ENCODE measurements at places on chromosomes 16 and 17.

GRCh38 chr16:68526143-68526781 is 12.8 kb upstream of the ZFP90 start:
- DNase-seq: no peak

- no peak for DNase-seq
These were observed 301.9 kb upstream of the KCNJ16 start for GRCh38 chr17:69773081-69773480.

DNA sequence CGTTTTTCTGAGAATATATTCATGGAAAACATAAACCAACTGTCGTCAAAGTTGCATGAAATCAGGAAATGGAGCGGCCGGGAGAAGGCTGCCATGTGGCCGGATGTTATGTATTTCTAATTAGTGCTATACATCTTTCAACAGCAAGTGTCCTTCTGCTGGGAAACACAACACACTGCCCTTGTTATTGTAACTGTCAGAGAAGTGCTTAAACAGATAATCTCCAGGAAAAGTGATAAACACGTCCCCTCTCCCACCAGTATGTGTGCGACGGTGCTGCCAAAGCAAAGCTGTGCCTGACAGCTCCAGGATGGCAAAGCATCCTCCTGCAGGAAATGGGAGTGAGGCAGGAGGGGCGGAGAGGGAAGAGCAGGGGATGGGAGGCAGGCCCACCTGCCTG is 111.8 kb downstream of the SMG6 start:
- DNase-seq: no peak

GRCh38 chr16:12173121-12173520 is 196.6 kb downstream of the SNX29 start:
- DNase-seq: peak; percentile 14

GRCh38 chr17:51374209-51374608 is 113.9 kb downstream of the UTP18 start:
- DNase-seq: no peak

GRCh38 chr16:88512728-88513696 is 57.2 kb upstream of the ZC3H18 start:
- DNase-seq: no peak

DNA sequence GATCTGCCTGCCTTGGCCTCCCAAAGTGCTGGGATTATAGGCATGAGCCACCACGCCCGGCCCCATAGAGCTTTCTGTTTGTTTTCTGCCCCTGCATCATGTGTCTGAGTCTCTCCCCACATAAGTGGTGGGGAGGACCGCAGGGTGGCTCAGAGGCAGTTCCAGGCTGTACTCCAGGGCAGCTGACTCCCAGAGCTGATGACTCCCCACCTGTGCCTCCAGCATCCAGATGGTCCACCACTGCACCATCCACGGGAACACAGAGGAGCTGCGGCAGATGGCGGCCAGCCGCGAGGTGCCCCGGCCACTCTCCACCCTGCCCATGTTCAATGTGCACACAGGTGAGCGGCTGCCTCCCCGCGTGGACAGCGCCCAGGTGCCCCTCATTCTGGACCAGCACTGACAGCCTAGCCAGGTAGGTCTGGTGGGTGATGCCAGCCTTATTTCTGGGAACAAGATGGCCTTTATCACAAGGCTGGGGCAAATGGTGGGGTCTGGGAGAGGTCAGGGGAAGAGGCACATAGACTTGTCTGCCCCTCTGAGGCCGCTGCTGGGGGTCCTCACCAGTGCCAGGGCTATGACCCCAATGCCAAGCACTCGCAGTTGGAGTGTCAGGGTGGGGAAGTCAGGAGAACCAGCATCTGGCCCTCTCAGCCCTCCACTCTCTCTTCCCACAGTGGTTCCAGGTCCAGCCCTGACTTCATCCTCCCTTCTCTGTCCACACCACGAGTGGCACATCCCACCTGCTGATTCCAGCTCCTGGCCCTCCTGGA is 9.4 kb downstream of the SGCA start:
- no peak for DNase-seq

- DNase-seq: no peak
These were observed 8.5 kb downstream of the TBKBP1 start for GRCh38 chr17:47702391-47702995.

DNA sequence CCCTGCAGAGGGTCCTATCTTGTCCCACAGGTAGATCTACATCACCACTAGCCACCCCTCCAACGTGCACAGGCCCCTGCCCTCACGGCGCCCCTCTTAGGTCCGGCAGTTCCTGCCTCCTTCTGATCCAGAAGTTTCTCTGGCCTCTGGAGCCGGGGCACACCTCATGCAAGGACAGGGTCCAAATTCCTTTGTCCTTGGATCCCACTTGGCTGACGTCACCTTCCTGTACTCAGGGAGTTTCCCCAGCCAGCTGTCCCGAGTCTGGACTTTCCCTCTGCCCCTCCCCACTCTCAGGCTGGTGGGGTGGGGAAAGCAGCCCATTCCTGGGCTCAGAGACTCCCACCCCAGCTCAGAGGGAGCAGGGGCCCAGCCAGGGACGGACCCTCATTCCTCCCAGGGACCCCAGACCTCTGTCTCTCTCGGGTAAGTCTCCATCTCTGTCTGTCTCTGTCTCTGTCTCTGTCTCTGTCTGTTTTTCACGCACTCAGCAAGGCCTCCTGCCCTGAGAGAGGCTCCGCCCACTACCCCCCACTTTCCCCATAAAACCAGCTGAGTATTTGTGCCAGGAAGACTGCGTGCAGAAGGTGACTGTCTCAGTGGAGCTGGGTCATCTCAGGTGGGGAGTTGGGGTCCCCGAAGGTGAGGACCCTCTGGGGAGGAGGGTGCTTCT is at the start of gene IL32:
Gene IL32, plus strand, starts transcription at position 572 of the 673 bp plus-strand sequence. CDS start 172 bp downstream, outside the sequence.
- DNase-seq: no peak

GRCh38 chr17:51120357-51120738 is 320 bp downstream of the SPAG9 start:
- no peak for DNase-seq

DNA sequence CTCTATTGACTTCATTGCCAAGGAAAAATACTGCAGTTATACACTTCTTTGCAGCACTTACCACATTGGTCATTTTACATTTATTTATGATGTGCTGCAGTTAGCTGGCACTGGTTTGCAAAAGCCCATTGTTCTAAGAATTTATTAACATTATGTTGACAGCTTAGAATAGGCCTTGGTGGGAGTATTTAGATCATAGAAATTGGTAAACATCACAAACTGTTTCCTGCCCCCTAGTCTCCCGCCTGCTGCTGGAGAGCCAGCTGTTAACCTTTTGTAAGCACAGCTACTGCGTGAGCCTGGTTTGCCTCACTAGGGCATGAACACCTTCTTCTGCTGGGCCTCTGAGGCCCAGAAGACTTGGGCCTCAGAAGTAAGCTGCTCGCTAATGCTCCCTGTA is 651.4 kb upstream of the GOT2 start:
- no peak for DNase-seq

DNA sequence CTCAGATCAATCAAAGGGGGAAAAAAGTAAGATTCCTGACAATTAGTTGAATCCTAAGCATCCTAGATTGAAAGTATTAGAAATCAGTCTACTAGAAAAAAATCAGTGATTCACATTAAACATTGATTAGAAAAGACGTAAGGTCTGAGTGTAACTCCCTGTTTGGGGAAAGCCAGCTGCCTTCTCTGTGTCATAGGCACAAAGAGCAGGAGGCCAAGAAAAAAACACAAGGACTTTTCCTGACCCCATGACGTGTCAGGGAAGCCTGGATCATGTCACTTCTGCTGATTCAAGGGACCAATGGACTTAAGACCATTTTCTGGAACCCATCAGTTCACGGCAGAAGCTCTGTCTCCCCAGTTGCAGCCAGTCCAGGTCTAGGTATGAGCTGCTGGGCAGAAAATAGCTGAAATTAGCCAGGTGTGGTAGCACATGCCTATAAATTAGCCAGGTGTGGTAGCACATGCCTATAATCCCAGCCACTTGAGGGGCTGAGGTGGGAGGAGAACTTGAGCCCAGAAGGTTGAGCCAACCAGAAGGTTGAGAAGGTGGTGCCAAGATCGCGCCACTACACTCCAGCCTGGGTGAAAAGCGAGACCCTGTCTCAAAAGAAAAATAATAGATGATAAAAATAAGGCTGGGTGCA is 35.9 kb downstream of the RANBP10 start:
- DNase-seq: no peak

GRCh38 chr16:67801883-67802282 is 4.5 kb downstream of the RANBP10 start:
- DNase-seq: no peak

DNA sequence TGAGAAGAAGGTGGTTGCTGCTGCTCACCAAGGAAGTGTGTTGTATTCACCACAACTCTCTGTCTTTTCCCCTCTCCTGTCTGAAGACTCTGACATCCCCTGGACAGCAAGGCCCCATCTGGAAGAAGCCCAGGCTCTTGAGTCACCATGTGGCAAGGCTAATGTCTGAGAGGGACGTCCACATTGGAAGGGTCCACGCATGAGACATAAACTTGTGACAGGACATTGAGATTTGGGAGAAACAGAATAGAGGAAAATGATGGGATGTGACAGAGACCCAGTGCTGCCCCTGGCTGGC is 176.5 kb downstream of the IRF8 start:
- no peak for DNase-seq
